ENCODE measurements at places on chromosomes 3 and 15.

DNA sequence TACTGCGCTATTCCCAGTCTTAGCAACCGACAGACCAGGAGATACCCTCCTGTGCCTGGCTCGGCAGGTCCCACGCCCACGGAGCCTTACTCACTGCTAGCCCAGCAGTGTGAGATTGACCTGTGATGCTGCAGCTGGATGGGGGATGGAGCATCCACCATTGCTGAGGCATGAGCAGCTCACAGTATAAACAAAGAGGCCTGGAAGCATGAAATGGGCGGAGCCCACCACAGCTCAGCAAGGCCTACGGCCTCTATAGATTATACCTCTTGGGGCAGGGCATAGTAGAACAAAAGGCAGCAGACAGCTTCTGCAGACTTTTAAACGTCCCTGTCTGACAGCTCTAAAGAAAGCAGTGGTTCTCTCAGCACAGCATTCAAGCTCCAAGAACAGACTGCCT lies 160.3 kb downstream of the ANXA2 start:
- no peak for DNase-seq

DNA sequence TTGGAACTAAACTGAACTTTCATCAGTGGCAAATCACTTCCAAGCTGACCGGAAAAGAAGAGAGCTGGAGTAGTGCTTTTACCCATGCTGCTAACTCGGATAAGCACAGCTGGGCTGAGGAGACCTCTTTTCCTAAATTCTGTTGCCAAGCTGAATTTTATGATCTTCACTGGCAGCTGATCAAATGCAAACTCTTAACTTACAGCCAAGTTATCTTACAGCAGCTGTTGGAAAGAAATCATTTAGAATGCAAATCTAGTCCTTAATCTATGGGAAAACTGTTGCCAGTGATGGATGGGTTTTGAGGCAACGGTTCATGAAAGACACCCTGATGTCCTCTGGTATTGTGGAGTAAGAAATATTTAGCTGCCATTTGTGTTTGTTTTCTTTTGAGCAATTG lies 216.5 kb downstream of the ZNF385D start:
- no peak for DNase-seq

- DNase-seq = no peak
Observed at GRCh38 chr15:49225572-49226281, 55.7 kb downstream of the GALK2 start.

- DNase-seq = no peak
Observed at GRCh38 chr3:165716592-165716991, 120.6 kb downstream of the BCHE start.

DNA sequence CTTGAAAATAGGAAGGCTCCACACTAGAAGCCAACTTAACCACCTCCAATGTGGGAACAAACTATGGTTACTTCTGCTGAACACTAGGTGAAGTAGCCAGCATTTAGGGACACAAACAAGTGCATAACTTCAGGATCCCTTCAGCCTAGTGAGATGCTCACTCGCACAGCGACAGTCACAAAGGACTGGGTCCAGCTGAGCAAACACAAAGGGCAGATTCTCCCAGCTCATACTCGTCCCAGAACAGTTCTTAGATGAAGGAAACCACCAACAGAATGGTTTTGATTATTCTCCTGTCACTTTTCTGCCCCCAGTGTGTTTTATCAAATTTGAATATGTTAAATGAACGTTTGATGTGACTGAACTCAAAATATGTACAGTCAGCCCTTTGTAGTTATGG lies 201.6 kb downstream of the KCNAB1 start:
- DNase-seq = no peak

DNA sequence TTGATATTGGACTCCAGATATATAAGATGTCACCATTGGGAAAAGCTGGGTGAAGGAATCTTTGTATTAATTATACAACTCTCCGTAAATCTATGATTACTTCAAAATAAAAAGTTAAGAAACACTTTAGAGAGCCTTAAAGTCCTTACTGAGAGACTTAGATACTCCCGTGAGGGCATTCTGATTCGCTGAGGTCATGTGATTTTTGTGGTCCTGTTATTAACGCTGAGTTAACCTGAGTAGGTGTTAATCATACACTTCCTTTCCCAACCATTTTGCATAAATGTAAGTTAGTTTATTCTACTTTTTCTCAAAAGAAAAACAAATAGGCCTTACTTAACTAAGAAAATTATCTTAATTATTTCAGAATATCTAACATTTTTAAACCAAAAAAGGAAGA lies 67.1 kb upstream of the LMOD3 start:
- DNase-seq = no peak

DNA sequence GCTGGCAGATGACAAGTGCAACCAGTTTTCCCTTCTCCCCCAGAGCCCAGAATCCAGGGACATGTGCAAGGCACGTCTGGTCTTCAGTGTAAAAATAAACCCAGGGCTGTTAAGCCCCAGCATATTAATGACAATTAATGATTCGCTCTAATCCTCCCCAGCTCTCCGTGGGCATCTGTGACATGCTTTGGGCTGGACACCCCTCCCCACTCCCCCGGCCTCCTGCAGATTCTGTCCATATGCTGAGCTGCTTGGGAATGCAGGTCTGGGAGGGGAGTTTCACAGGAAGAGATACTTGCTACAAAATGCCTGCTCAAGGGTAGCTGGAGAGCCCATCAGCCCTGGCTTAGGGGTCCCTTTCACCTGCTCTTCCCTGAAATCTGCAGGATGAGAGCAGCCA lies 43.0 kb upstream of the NTRK3 start:
- no peak for DNase-seq

- DNase-seq = no peak
Observed at GRCh38 chr3:158463556-158463955, 107.4 kb upstream of the MLF1 start.

Data from CD4-positive, alpha-beta T cell treated with Interleukin-4 for 4 hours (primary cell).